Activated CD8-positive, alpha-beta memory T cell treated with anti-CD3 and anti-CD28 coated beads, Interleukin-2, amount 50 U/mL, for 48 hours (primary cell): ENCODE measurements at places on chromosomes 7 and 10.
A peak's percentile ranks its signal among the peaks of the same experiment; 100 is the strongest.

DNA sequence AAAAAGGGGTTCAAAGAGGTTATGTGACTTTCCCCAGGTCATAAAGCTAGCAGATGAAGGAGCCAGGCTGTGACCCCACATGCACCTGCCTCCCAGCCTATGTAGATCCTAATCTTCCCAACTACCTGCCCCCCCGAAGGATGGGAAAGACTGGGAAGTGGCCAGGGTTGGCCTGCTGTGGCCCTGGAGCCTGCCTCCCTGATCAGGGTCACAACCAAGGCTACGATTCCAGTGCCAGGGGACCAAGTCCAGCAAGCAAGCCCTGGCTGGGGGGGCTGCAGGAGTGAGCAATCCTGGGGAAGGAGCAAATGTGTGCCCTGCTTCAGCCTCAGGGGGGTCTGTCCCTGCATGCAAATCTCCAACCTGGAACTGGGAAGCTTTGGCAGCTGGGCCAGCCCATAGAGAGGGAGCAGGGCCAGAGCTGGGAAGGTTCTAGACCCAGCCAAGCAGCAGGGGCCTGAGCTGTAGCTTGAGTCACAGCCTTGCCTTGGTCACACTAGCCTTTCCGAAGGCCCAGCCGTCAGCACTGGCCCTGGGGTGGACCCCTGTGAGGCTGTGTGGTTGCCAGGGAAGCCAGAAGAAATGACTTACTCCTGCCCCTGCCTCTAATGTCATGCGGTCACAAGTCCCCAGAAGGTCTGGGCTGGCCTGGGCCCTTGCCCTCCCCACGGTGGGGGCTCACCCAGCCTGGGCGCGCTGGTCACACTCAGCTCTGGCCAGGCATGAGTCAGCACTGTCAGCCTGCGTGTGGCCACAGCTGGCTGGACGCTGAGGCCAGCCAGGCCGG lies 96.4 kb upstream of the ZMIZ1 start:
- no peak for DNase-seq

GRCh38 chr7:155356323-155357105 lies 58.8 kb downstream of the INSIG1 start:
- no peak for DNase-seq

GRCh38 chr10:119783665-119784027 lies 57.8 kb downstream of the INPP5F start:
- DNase-seq: no peak

DNA sequence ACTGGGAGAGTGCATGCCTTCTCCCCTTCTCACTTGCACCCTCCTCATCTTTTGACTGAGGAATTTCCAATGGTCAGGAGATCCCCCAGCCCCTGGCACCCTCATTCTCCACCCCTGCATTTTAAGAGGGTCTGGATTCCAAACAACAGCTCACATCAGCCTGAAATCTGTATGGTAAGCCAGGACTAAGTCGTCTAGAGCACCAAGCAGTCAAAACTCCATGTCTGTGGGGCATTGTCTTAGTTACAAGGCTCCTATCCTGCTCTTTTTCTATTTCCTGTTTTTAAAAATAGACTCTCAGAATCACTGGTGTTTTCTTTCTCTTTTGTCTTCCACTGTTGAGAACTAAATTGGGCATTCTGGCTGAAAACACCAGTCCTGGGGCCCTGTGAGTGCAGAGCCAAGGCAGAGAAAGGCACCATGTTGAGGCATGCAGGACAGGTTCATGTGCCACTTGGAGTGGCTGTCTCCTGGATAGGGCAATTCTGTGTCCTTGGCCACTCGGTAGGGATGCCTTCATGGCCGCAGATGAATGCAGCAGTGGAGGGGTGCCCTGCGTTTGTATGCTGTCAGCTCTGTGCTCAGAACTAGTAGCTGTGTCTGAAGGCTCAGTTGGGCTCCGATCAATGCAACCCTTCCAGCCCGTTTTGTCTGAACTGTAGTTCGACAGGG lies 216.6 kb upstream of the YAE1 start:
- no peak for DNase-seq

DNA sequence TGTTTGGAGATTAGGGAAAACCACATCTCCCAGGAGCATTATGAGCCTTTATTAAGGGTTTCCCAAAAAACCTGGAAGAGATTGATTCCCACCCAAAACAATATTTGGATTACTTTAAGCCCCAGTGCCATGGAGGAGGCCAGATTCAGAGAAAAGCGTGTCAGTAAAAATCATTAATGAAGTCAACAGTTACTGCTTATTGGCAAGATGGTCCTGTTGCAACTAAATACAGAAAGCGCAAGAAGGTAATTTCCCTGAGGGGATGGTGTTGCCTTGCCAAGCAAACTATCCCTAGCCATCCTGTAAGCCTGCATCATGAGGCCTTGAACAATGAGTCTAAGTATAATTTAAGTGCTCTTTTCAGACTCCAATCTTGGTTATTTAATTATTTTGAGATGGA lies 156.6 kb downstream of the SPAG6 start:
- no peak for DNase-seq

GRCh38 chr10:20276127-20276979 lies 460.1 kb downstream of the PLXDC2 start:
- DNase-seq: no peak

DNA sequence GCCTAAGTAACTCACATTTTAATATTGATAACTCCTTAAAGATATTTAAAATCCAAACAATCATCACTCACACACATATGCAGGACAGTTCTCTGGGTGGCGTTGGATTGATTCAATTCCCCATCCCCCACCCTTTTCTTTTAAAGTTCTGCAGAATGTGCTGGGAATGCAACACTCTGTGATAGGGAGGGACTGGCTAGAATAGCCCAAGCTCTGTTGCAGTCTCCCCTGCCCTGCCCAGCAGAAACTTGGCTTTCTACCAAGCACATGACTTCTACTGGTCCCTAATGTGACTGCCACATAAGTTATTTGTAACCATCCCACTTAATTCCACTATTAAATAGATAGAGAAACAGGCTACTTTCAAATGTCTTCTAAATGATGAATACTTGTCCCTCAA lies 55.2 kb downstream of the TWIST1 start:
- DNase-seq: no peak

GRCh38 chr10:130776724-130777123 lies 534.8 kb downstream of the TCERG1L start:
- DNase-seq: no peak

DNA sequence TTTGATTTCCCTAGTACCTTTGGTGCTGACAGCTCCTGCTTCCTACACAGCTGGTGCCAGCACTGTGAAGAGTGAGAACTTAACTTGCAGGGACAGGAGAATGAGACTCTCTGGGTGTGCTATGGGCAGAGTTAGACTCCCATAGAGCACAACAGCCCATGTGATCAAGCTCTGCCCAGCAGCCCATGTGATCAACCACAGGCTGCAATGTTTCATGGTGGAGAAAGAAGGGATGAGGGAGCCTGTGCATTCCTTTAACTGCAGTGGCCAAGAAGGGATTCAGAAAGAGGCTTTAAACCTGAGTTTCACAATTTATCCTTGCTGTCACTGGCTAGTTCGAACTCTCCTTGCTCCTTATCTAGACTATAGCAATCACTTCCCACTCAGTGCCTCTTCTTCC lies 10.0 kb upstream of the MEST start:
- no peak for DNase-seq

GRCh38 chr10:29820890-29821461 lies 186.2 kb upstream of the SVIL start:
- DNase-seq: no peak

GRCh38 chr10:30857803-30858202 lies 173.9 kb downstream of the ZNF438 start:
- no peak for DNase-seq

DNA sequence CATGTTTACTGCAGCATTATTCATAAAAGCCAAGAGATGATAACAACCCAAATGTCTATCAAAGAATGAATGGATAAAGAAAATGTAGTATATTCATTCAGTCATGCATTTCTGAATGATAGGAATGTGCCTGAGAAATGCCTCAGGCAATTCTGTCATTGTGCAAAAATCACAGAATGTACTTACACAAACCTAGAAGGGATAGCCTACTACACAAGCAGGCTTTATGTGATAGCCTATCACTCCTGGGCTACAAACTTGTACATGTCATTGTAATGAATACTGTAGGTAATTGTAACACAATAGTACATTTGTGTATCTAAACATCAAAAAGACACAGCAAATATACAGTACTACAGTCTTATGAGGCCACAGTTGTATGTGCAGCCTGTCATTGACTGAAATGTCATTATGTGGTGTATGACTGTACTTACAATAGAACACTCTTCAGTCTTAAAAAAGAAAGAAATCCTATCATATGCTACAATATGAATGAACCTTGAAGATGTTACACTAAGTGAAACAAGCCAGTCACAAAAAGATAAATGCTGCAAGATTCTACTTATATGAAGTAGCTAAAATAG lies 141.8 kb upstream of the GPR22 start:
- no peak for DNase-seq

DNA sequence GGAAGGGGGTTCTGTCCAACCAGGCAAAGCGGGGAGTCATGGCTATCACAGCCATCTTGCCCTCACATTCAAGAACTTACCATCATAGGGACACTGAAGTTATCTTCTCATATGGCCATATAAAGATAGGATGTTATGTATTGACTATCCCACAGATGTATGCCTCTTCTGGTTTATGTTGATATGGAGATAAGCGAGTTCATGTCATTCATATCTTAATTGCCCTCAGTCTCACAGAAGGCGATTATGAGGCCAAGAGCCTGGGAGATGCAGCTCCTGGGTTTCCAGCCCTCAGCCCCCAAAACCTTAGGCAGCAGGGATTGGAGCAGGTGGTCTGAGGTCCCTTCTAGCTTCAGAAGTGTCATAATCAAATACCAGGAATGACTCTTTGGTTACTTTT lies 8.5 kb upstream of the ANKRD61 start:
- no peak for DNase-seq

GRCh38 chr10:71873582-71874211 lies 22.6 kb upstream of the PSAP start:
- no peak for DNase-seq

- no peak for DNase-seq
Measured at GRCh38 chr7:142036384-142036783, 40.7 kb downstream of the MGAM start.

DNA sequence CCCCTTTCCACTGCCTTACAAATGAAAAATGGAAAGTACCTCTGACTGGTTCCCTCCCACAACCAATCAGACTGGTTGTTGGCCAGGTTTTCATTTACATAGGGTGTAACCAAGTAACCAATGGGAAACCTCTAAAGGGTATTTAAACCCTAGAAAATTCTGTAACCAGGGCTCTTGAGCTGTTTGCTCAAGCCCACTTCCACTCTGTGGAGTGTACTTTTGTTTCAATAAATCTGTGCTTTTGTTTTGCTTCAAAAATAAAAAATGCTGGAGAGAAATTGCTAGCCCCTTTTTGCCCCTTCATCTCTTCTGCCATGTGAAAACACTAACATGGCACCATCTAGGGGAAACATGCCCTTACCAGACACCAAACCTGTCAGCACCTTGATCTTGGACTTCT lies 129.5 kb downstream of the AHR start:
- no peak for DNase-seq

- no peak for DNase-seq
Measured at GRCh38 chr7:25318047-25318446, 89.8 kb upstream of the NPVF start.

- no peak for DNase-seq
Measured at GRCh38 chr10:132465889-132466519, 69.0 kb downstream of the PWWP2B start.

DNA sequence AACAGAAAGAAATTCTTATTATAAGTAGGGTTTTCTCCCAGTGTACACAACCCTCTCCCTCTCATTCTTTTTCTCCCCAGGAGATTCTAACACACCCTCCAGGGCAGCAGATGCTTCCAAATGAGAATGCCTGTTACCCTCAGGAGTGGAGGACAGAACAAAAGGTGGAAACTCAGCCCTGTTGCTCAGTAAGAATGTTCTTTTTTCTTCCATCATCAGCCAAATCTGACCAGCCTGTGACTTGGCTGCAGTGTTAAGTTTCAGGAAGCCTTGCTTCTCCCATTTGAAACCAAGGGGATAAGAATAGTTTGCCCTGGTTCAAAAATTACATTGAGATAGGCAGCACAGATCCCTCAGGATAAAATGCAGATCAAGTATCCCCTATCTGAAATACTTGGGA lies 77.5 kb upstream of the EEPD1 start:
- no peak for DNase-seq

- DNase-seq: no peak
Measured at GRCh38 chr7:39894904-39895303, 55.2 kb upstream of the CDK13 start.

DNA sequence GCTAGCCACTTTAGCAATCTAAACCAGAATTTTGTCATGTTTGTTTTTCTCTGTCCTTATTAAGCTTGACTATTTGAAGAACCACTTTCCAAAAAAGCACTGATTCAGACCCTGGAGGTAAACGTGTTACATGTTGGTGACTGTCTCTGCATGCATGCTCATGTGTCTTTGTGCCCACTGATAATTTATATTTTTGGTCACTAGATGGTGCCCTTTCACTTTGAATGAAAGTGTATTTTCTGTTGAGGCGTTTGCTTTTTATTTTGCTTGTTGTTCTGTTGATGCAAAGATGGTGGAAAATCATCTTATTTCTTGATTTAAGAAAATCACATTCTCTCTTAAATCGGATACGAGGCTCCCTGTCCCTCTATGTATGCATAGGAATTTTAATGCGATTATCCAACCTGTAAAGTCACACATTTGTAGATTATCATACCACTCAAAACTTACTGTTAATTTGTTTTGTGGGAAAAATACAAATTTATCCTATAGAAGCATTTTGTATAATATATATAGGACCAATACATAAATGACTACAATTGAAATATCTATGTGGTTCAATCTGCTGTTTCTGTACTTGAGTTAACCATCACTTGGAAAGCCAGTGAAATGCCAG lies 269.3 kb downstream of the BICC1 start:
- DNase-seq: no peak

DNA sequence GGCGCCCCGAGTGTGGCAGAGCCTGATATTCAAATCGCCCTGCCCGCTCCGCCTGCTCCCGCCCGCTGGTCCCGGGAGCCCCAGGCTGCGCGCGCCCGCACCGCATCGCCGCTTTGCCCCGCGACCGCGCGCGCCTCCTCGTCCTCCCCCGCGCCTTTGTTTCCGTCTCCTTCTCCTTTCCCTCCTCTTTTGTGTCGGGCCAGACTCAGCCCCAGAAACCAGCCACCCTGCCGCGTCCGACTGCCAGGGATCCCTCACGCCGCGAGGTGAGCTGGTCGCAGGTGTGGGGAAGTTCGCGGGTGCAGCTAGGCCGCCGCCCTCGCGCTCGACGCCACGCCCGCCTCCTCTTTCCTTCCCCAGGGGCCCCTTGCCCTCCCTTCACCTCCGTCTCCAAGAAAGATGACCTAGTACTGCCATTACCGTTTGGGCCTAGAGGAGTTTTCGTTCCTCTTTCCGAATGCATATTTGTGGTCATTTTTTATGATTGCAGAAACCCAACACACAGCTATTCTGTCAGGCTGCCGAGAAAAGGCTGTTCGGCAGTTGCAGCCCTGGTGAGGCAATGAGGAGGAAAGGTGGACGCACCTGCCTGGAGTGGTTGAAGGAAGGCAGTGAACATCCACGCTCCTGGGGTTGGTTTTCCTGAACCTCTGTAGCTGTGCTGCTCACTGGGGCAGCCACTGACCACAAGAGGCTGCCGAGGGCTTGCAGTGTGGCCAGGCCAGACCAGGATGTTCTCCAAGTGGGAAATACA lies 107.3 kb downstream of the SNX10 start:
- peak; percentile 71 for DNase-seq

- no peak for DNase-seq
Measured at GRCh38 chr7:39367943-39368342, 198.3 kb upstream of the YAE1 start.
